Right renal pelvis (tissue), 4 donors: ENCODE measurements at places on chromosomes 1 and 21. TPM values are rescaled to one million over a fixed set of nuclear protein-coding genes. Genes with fewer than 3 reads are reported as not detected.
A peak's percentile ranks its signal among the peaks of the same experiment; 100 is the strongest.

DNA sequence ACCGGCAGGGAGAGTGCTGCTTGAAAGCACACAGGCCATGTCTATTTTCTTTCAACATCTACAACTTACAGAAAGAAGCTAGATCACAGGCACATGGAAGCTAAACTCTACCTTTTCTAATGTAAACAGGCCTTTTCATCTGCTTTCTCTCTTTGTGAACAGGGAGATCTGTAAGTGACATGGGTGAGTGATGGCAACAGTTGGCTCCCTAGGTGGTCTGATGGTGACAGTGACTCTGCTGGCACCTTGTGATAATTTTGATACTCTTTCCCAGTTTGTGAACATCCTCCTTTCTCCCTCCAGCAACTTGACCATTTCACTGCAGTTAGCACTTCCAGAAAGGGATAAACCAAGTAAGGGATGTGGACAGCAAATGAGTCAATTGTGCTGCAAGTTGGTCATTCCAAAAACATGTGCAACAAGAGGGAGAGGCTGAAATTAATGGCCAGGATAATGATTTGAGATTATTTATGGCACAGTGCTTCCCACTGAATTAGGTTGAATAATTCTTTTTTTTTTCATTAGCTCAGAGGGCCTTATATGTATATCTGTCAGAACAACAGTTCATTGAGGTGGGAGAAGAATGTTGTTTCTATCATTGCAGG is 89.5 kb downstream of the XCL2 start:
- no peak for DNase-seq

Gene ETV3L
- 0.08 TPM for polyA plus RNA-seq

GRCh38 chr1:207670192-207670591 is 25.3 kb downstream of the CR1L start:
- DNase-seq, result no peak

DNA sequence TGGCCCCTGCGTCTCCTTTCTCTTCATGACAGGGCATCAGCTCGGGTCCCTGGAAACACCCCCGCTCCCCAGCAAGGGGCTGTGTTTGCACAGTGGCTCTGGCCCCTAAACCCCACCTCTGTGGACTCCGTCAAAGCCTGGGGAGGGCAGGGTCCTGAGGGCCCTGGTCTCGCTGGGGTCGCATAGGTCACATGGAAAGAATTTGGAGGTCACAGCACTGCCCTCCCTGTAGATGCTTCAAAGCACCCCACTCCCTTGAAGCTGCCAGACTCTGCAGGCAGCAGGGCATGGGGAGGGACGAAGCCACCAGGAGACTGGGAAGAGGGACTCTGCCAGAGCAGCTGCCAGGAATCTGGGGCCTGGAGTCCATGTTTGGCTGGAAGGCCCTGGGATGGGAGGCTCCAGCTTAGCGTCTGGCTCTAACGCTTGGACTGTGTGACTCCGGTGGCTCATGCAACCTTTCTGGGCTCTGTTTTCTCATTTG is 36.6 kb upstream of the ECE1 start:
- no peak for DNase-seq

DNA sequence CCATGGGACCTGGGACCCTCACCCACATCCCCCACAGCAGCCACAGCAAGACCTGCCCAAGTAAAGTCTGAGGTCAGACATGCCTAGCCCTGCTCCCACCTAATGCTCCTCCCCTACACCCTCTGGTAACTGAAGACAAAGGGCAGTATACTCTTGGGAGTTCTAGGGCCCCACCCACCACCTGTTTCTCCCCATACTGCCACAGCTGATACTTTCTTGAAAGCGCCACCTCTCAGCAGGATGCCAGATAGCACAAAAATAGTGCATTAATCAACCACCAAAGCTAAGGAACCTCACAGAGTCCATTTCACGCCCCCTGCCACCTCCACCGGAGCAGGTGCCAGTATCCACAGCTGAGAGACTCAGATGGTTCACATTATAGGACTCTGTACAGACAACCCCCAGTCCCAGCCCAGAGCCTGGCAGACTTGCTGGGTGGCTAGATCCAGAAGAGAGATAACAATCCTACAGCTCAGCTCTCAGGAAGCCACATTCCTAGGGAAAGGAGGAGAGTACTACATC is 238.1 kb downstream of the LRRC40 start:
- DNase-seq, result no peak

Gene MMEL1
- polyA plus RNA-seq, result 4.0 TPM

Gene CACNA1S
- polyA plus RNA-seq, result 0.51 TPM

- DNase-seq, result no peak
These were observed 150.3 kb downstream of the ZSCAN20 start for GRCh38 chr1:33622757-33623156.

Gene IGSF5
- polyA plus RNA-seq, result 0.86 TPM

DNA sequence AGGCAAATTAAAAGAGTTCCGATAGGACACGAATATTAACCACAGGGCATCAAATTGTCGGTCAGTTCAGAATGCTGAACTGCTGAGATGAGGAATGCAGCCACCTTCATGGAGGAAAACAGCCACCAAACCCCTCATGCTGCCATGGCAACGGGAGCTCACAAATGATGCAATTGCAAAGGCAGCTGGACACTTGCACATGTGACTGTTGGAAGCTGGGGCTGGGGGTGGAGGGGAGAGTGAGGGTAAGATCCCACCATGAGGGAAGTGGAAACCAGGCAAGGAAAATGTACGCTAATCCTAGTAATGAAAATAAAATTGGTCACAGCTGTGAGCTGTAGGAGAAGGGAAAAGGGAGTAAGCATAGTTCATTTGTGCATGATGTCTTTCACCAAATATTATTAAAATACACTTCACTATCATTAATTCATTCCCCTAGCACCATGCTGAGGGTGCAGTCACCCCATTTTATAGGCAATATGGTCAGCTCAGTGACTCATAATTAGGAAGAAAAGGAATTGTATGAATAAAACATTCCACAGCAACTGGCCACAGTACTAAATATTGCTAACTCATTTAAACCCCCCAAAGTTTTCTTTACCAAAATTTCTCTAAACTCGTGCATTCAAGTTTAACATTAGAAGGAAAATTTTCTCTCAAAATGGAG is 15.3 kb downstream of the BECN2 start:
- no peak for DNase-seq

DNA sequence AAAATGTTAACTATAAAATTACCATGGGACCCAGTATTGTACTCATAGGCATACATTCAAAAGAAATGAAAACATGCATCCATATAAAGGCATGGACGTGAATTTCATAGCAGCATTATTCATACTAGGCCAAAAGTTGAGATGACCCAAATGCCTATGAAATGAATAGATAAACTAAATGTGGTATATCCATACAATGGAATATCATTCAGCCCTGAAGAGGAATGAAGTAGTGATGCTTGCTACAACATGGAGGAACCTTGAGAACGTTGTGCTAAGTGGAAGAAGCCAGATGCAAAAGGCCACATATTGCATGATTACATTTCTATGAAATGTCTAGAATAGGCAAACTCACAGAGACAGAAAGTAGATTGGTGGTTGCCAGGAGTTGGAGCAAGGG is 127.1 kb upstream of the IPO9 start:
- no peak for DNase-seq

Gene WNT3A
- polyA plus RNA-seq, result 0.22 TPM

Gene AMY2B
- polyA plus RNA-seq, result 25.6 TPM

GRCh38 chr21:45162809-45163208 is 88.4 kb downstream of the ADARB1 start:
- no peak for DNase-seq

GRCh38 chr1:169451218-169451824 is 24.0 kb upstream of the CCDC181 start:
- no peak for DNase-seq

DNA sequence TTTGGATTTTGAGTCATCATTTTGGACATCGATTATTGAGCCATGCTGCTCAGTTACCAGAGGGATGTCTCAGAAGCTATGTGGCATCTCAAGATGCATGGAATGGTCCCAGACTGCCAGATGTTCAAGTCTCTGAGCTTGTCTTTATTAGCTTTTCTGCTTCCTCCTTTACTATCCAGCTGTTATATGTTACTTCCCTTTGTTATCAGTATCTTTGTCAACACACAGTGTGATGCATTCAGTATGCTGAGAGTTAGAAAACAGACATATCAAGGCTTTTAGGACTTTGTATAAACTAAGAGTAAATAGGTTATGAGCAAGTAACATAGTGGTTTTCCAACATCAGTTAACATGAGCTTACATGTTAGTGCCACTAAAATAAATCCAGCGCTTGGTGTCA is 474.5 kb downstream of the DSCAM start:
- peak; percentile 16 for DNase-seq

DNA sequence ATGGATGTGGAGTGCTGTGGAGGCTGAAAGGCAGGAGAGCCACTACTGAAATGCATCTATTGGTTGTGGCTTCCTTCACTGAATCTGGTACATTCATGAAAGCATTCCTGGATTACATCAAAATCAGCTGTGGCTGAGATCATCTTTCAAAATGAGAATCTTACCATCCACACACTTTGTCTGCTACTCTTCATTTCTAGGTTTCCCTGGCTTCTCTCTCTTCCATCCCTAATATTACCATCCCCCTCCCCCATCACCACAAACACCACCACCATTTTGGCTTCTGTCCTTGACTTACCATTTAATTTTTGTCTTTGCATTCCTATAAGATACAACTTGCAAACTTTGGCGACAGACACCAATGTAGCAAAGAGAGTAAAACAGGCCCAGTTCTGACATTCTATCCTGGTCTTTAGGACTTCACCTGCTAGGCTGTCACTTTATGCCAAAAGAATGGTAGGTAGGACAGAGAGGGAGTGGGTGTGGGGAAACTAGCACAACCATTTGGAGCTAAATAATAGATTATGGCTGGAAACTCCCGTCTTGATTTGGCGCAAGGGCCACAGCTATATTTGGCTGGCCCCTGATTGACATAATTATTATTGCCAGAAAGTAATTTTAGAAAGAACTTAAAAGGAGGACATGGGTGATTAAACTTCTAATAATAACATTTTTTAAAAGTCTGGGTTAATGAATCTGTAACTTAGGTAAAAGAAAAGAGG is 15.1 kb upstream of the DUSP10 start:
- DNase-seq, result no peak

DNA sequence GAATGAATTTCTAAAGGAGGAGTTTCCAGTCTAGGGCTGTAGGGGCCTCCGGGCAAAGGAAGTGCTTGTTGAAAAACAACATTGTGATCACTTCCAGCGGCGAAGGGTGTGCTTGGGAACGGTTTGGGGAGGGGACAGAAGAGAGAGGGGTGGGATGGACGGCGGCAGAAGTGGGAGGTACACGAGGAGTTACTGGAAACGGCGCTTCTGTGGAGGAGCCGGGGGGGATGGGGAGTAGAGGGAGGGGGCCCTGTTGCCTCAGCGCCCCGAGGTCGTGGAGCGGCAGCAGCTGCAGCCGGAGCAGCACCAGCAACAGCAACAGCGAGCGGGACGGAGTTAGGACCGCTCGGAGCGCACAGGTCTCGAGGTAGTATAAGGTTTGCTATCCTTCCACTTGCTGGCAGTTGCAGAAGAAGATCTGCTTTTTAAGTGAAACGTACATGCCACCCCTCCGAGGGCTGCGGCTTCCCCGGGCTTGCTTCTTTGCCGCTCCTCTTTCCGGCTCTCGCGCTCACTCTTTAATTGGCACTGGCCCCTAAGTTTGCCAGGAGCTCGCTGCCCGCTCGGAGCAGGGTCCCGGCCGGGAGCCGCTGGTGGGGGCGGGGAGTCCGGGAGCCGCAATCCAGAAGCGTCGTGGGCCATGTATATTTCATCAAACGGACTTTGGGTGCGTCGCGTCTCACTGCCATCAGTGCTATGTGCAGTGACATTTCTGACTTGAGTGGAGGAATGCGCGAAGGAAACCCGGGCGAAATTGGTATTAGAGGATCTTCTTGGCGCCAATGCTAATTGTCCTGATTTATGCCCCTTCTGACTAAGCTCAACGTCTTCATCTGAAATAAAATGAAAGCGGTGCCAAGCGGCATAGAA is 771 bp upstream of the NTNG1 start:
- DNase-seq, result no peak

GRCh38 chr1:156390469-156391365 is 21.7 kb downstream of the RHBG start:
- no peak for DNase-seq

Gene THAP3
- 19.2 TPM for polyA plus RNA-seq

GRCh38 chr1:206503591-206504362 is 3.6 kb upstream of the RASSF5 start:
- no peak for DNase-seq

DNA sequence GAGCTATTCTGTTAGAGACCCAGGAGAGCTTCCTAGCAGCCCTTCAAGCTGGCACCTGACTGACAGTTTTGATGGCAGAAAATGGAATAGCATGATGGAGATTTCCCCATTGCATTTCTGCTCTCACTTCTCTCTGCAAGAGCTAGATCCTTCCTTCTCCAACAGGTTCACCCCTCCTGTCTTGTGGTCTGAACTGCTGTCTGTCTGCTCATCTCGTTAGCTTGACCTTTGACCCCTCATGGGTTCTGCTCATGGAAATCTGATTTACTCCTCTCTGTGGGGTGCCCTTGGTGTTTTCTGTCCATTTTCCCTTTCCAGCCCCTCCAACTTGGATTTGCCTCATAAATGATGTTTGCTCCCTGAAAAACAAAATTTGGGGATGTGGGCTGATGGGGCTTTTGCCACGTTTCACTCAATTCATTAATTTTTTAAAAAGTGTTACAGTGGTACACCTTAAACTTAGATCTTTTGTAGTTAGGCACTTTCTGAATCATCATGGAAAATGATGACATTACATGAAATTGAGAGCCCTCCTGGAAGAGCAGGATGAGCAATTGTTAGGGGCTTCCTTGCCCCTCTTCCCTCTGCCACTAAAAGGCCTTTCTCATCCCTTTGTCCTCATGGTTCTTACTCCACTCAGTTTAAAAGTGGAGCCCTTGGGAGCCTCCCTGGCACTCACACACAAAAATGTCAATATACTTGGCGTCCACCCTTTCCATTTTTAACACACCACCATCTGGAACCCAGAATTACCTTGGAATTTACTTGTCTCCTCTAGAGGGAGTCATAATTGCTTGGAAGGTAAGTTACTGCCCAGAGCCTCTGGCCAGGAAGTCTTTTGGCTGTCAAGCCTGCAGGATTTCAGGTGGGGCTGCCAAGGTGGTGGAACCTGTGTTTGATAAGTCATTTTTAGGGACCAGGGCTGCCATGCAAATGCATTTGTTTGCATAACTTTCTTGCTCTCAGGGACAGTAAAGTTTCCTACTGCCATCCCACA is 31.9 kb upstream of the IL19 start:
- DNase-seq, result no peak

- no peak for DNase-seq
These were observed 618 bp downstream of the HNRNPR start for GRCh38 chr1:23343221-23344110.

Gene LRRN2
- polyA plus RNA-seq, result 15.7 TPM
